GM10248 (cell line): ENCODE measurements at places on chromosomes 6 and 20.

GRCh38 chr20:58577871-58578598, 62.8 kb upstream of the APCDD1L start:
- DNase-seq: no peak

GRCh38 chr6:147057705-147058342, 146.4 kb upstream of the STXBP5 start:
- no peak for DNase-seq

GRCh38 chr6:93248631-93249030, 170.7 kb downstream of the EPHA7 start:
- DNase-seq: no peak

- DNase-seq: peak; percentile 71
Observed at GRCh38 chr6:24721461-24722215, 2.7 kb upstream of the C6orf62 start.

GRCh38 chr6:106536851-106537250, 92.4 kb downstream of the RTN4IP1 start:
- no peak for DNase-seq

- peak; percentile 71 for DNase-seq
Observed at GRCh38 chr20:47785854-47786764, 828 bp upstream of the SULF2 start.

- DNase-seq: no peak
Observed at GRCh38 chr20:8673116-8673515, 395.8 kb upstream of the PLCB4 start.

DNA sequence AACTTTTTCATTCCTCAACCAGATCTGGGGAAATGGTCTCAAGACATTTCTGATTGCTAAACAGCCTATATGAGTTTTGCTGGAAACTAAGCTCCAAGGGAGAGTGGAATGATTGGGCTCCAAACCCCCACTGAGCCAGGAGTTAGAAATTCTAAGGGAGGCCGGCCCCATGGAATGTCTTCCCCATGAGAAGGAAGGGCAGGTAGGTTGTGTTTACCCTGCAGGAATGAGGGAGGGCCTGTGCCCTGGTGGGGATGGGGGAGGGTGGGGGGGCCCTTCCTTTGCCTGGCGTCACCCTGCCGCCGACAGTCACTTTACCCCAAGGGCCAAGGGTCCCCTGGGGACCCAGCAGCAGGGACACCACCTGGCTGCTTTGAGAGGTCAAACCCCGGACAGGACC, 298.9 kb downstream of the TFAP2C start:
- DNase-seq: no peak

- DNase-seq: no peak
Observed at GRCh38 chr20:49593466-49594142, 25.7 kb upstream of the PTGIS start.

GRCh38 chr6:96571551-96571950, 8.6 kb downstream of the FHL5 start:
- no peak for DNase-seq

DNA sequence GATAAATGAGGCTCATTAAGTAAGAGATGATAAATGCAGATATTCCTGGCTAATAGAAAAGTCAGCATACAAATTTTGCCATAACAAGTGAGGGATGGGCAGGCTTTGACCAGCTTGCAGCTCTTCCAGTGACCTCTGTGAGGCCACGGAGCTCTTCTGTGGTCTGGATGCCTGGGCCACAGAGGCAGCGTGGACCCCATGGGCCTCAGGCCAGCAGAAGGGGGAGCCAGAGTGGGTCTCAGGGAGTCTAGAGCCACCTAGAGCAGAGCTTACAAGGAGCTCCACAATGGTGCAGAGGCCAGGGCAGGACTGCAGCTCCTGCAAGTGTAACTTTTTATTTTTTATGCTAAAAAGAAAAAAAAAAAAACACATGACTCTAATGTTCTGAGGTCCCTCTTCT, 165.1 kb downstream of the ARID1B start:
- no peak for DNase-seq

GRCh38 chr6:158661156-158661685, 11.4 kb downstream of the SYTL3 start:
- no peak for DNase-seq

DNA sequence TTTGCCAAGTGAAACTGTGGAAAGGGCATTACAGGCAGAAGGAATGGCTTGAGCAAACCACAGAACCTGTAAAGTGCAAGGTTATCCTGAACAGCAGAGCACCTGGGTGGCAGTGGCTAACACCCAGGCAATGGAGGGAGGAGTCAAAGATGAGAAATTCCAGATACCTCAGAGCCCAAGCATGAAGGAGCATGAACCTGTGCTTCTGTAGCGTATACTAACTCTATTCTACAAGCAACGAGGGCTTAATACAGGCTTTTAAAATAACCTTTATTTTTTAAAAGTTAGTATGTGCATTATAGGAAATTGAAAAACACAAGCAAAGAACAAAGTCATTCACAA, 77.0 kb downstream of the CNBD2 start:
- DNase-seq: no peak

DNA sequence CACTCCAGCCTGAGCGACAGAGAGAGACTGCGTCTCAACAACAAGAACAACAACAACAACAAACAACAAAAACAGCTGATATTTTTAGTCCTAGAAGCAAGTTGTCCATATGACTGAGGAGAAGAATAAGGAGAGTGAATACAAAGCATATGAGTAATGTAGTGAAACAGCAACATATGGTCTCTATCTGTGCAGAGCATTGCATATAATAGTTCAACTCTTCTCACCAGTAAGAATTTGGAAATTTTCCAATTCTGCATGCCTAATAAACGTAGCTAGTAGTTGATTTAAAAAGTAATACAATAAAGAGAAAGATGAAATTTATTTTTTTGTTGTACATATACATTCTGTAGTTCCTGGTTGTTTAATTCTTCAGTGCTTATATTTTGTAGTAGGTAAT, 129.7 kb upstream of the FAM83B start:
- DNase-seq: no peak

DNA sequence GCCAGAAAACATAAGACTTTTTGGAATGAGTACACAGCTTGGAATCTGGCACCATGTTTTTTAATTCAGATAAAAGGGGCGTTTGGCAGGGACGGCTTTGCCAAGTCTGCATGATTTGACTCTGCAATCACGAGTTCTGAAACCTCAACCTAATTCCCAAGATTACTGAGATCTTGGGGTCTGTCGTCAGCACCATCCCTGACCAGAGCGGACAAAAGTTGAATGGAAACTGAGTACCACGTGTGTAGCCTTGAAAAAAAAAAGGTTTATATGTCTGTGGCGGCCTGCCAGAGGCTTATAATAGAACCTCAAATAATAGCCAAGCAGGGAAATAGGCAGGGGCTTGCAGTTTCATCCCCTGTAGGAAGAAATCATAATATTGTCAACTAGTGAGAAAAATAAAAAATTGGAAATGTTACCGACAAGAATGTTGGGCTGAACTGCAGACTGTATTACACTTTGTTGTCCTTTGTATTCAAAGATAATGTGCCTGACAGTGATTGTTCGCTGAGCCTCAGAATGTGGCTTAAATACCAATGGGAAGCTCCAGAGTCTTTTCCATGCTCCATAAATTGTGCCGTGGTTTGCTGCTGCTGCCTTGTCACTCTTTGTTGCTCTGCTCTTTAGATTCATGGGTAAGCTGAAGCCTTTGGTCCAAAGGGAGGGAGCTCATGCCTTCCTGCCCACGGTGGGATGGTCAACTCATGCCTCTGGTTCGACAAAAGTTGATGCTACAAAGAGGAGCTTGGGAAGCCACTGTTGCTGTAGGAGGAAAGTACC, 118.8 kb upstream of the ARID1B start:
- DNase-seq: no peak

- DNase-seq: peak; percentile 34
Observed at GRCh38 chr20:3071610-3072529, at the start of gene OXT. OXT (plus strand) TSS chr20:3071620; CDS start chr20:3071656, 36 bp downstream.

DNA sequence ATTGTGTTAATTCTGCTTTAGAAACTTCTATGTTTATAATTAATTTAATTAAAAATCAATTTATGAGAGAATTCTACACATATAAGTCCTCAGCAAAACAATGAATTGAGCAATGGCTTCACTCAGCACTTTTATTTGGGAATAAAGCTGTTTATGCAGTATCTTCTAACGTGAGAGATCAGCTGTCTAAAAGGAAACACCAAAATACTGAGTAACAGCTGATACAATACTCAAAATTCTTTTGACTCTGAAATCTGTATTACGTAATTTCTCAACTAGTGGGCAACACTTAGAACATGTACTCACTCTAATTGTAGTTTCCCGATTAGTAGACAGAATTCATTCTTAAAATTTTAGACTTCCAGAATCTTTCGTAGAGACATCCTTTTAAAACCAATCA, 49.8 kb downstream of the MAP3K7 start:
- no peak for DNase-seq

DNA sequence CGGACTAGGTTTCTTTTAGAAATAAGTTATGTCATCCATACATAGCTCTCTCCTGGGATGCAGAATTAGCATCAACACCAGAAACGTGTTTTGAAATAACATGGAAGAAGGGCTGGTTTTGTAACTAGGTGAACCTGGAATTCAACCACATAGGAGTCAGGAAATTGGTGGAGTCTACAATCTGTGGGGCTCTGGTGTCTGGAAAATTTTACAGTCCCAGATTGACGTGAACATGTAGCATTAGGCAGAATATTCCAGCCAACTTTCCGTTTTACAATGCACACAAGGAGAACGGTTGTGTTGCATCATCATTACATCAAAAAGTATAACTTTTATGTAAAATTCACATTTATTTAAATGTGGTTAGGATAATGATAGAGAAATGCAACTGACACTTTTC, 1.9 kb downstream of the KCNQ5 start:
- DNase-seq: no peak

DNA sequence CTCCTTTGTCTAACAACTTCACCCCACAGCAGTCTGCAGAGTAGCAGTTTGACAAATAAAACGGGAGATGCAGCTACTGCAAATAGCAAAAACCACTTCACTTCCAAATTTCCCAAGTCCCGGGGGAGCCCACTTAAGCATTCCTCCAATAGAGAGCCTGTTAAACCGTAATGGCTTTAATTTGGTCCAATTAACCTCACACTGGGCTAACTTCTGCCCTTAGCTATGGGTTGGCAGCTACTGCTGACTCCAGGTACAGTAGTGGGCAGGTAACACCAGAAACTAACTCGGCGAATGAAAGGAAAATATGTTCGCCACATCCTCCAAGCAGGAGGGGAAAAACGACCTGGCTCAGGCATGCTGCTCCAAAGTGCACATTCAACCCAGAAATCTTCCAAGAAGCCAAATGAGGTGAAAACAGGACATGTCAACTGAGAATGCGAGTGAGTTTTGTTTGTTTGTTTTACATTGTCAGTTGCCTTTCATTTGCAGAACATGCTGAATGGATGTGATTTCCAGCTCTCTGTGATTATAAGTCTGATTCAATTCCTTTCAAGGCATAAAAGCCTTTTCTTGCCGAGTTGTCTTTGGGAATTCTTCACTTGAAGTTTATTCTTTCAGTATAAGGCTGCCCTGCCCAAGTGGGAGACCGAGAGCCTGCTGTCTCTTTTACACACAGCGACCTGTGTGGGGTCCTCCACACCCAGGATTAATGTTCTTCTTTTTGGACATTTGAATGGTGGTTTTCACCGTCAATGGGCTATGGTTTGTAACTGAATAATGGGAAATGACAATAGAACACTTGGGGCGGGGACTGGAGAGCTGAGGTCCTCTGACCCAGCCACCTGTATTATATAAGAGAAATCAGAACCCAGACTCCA, 117.3 kb upstream of the ARMC2 start:
- no peak for DNase-seq

GRCh38 chr6:105167914-105168313, 11.9 kb downstream of the POPDC3 start:
- no peak for DNase-seq
